ENCODE measurements at places on chromosomes 6 and 20. TPM values are rescaled to one million over a fixed set of nuclear protein-coding genes. Genes with fewer than 3 reads are reported as not detected.
A peak's percentile ranks its signal among the peaks of the same experiment; 100 is the strongest.

Gene SLC35D3
- not detected for total RNA-seq

Gene PACRG
- total RNA-seq = not detected

Gene CEBPB
- 32.7 TPM for total RNA-seq

Gene MAP1LC3A
- 2.8 TPM for total RNA-seq

Gene EPHA7
- total RNA-seq = not detected

Gene RFX6
- total RNA-seq = not detected

Gene CGAS
- 17.8 TPM for total RNA-seq

DNA sequence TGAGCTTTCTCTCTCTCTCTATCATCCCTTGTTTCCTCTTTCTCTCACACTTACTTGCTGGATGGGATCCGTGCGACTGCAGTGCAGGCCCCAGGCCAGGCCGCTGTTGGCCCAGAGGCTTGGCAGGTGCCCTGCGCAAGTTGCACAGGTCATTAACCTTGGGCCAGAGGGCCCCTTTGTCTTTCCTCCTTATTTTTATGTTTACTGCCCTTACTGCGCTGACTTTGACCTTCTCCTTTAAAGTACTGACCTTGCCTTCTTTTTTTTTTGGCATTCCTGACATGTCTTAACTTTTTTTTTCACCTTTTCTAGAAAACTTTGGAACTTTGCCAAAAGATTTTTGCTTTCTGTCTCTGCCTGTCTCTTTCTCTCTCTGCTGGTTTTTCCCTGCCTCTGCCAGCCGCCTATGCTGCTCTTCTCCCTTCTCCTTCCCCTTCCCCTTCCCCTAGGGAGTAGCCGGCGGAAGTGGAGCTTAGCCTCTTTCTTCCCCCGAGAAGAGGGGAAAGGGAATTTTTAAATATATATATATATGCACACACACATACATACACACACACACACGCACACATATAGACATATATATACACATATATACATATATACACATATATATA, 59.6 kb upstream of the CDH4 start:
- H3K4me3 ChIP-seq = no peak overlapping the region
- no peaks in the 10 kb centered on the region for H3K4me1 ChIP-seq
- H3K36me3 ChIP-seq = no peaks in the 10 kb centered on the region
- no peak overlapping the region for H3K27ac ChIP-seq
- no peaks in the 10 kb centered on the region for H3K27me3 ChIP-seq
- DNase-seq = no peak

- H3K27me3 ChIP-seq = no peaks in the 10 kb centered on the region
- no peak overlapping the region for H3K27ac ChIP-seq
- H3K36me3 ChIP-seq = peaks cover 13% of the 10 kb centered on the region
- H3K4me3 ChIP-seq = no peak overlapping the region
- no peaks in the 10 kb centered on the region for H3K4me1 ChIP-seq
Measured at GRCh38 chr6:167919349-167919748, 78.1 kb upstream of the KIF25 start.

GRCh38 chr20:57468523-57469417, 56.2 kb downstream of the CTCFL start:
- no peaks in the 10 kb centered on the region for H3K36me3 ChIP-seq
- no peaks in the 10 kb centered on the region for H3K27me3 ChIP-seq
- no peak overlapping the region for H3K4me3 ChIP-seq
- H3K27ac ChIP-seq = no peak overlapping the region

DNA sequence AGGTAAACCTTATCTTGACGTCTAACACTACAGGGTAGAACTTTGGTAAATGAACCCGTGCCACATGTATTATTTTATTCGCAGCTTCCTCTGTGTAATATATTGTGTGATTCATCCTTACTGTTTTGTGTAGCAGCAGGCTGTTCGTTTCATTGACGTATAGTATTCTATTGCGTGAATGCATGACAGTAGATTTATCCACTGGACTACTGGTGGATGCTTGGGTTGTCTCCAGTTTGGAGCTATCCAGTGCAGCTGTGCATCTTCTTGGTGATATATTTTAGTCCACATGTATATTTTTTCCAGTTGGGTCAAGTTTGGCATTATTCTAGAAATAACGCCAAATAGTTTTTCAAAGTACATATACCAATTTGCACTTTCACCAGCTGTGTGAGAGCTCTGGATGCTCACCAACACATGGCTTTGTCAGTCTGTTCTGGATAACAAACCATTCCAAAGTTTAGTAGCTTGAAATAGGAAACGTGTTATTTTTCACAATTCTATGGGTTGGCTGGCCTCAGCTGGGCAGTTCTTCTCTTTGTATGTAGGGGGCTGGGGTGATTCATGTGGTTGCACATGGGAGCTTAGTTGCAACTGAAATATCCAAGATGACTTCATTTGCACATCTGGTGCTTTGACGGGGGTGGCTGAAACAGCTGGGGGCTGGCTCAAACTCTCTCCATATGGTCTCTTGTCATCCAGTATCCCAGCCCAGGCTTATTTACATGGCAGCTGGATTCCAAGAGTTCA, 9.3 kb downstream of the ECT2L start:
- no peaks in the 10 kb centered on the region for H3K4me1 ChIP-seq
- H3K4me3 ChIP-seq = no peak overlapping the region
- no peak for DNase-seq

- no peaks in the 10 kb centered on the region for H3K4me1 ChIP-seq
- DNase-seq = no peak
- no peak overlapping the region for H3K27ac ChIP-seq
- H3K4me3 ChIP-seq = no peak overlapping the region
- no peaks in the 10 kb centered on the region for H3K36me3 ChIP-seq
- H3K27me3 ChIP-seq = no peaks in the 10 kb centered on the region
Measured at GRCh38 chr6:12614456-12614855, 102.1 kb upstream of the PHACTR1 start.

GRCh38 chr6:90413867-90414266, 117.2 kb upstream of the BACH2 start:
- peaks cover 38% of the 10 kb centered on the region for H3K4me1 ChIP-seq
- H3K4me3 ChIP-seq = peak overlapping the region; percentile 30
- H3K27ac ChIP-seq = peak overlapping the region; percentile 34
- peak; percentile 86 for DNase-seq

GRCh38 chr6:64776359-64776758, 930.7 kb downstream of the EYS start:
- H3K4me3 ChIP-seq = no peak overlapping the region
- no peaks in the 10 kb centered on the region for H3K36me3 ChIP-seq
- no peaks in the 10 kb centered on the region for H3K27me3 ChIP-seq
- no peak overlapping the region for H3K27ac ChIP-seq
- no peaks in the 10 kb centered on the region for H3K4me1 ChIP-seq

GRCh38 chr6:147595961-147596360, 87.5 kb downstream of the SAMD5 start:
- no peak overlapping the region for H3K4me3 ChIP-seq
- no peaks in the 10 kb centered on the region for H3K4me1 ChIP-seq
- no peak for DNase-seq
- no peaks in the 10 kb centered on the region for H3K36me3 ChIP-seq

GRCh38 chr6:159762681-159763293, 942 bp downstream of the ACAT2 start:
- H3K27me3 ChIP-seq = no peaks in the 10 kb centered on the region
- peak overlapping the region; percentile 99 for H3K4me3 ChIP-seq
- peak; percentile 40 for DNase-seq
- peaks cover 24% of the 10 kb centered on the region for H3K36me3 ChIP-seq
- H3K27ac ChIP-seq = peak overlapping the region; percentile 94
- peaks cover 16% of the 10 kb centered on the region for H3K4me1 ChIP-seq

GRCh38 chr6:22036275-22036674, 260.6 kb downstream of the PRL start:
- H3K27me3 ChIP-seq = no peaks in the 10 kb centered on the region
- no peaks in the 10 kb centered on the region for H3K36me3 ChIP-seq
- no peak overlapping the region for H3K4me3 ChIP-seq

GRCh38 chr20:61875221-61875885, 190.3 kb downstream of the TAF4 start:
- DNase-seq = no peak
- no peaks in the 10 kb centered on the region for H3K4me1 ChIP-seq
- no peaks in the 10 kb centered on the region for H3K36me3 ChIP-seq
- H3K27ac ChIP-seq = no peak overlapping the region
- no peak overlapping the region for H3K4me3 ChIP-seq

DNA sequence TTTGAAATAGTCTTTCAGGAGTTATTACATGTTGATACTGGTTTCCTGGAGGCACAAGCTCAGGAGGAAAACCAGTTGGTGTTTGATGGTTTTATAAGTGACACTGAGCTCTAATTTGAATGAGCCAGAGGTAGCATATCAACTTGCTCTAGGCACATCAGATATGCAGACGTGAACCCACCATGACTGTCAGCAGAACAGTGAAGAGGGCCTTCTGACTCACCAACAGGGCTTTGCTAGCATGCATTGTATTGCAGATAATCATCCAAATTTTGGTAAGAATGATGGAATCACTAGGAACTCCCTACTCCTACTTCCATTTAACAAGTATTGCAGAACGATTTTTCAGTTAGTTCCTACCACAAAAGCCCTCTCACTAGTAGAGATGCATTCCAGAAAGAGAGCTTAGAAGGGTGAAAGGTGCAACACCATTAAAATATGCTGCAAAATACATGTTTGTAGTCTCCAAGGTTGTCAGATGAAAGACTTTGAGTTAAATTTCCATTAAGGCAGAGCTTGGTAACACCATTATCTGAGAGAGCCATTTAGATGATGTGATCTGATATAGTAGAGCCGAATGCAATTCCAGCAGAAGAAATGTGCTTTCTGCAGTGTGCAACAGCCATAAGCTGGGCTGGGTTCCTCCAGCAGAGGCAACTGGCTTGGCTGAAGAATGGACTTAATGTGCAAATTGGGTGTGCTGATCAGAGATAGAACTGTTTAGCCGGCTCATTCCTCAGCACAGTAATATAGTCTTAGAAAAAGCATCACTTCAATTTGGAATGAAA, 968.7 kb upstream of the ADGRB3 start:
- DNase-seq = no peak
- no peak overlapping the region for H3K27ac ChIP-seq
- no peak overlapping the region for H3K4me3 ChIP-seq
- H3K27me3 ChIP-seq = no peaks in the 10 kb centered on the region
- H3K36me3 ChIP-seq = no peaks in the 10 kb centered on the region

DNA sequence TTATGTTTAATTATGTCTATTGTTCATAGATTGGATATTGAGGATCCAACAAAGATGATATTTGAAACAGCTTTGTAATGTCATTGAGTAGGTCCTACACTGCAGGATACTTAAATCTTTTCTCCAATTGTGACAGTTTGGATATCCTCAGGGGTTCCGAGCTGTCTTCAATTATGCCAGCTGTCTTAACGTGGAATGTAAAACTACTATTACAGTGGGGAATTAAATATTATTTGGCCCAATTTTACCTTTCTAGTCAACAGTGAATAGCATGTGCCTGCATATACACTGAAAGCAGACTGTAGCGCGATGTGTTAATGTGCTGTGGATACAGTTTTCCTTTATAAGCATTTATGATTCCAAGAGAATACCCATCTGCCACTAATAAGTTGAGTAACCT, 156.9 kb downstream of the GRIK2 start:
- no peaks in the 10 kb centered on the region for H3K27me3 ChIP-seq
- H3K27ac ChIP-seq = no peak overlapping the region
- H3K4me3 ChIP-seq = no peak overlapping the region
- H3K4me1 ChIP-seq = no peaks in the 10 kb centered on the region
- DNase-seq = no peak

DNA sequence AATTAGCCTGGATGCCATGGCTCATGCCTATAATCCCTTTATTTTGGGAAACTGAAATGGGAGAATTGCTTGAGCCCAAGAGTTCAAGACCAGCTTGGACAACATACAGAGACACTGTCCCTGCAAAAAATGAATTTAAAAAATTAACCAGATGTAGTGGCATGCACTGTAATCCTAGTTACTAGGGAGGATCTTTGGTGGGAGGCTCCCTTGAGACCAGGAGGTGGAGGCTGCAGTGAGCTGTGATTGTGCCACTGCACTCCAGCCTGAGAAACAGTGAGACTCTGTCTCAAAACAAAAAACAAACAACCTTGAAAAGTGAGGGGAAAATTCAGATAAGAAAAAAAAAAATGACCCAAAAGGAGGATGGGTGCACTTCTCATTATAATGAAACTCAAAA, 23.4 kb downstream of the CAP2 start:
- H3K4me1 ChIP-seq = no peaks in the 10 kb centered on the region
- no peak overlapping the region for H3K27ac ChIP-seq
- no peaks in the 10 kb centered on the region for H3K36me3 ChIP-seq

DNA sequence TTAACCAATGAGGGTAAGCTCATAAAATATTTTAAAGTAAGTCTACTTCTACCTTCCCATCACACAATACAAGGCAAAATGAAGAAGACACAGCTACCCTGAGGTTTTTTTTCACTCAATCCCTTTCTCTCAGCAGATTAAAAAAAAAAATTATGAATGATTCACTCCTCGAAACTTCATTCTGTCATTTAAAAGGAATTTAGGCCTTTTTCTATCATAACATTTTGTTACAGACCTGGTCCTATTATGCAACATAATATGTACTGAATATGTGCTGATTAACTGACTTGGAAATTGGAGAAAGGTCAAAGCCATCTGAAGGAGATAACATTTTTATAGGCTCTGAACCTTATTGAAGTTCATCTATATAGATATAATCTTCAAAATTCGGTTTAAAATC, 45.5 kb downstream of the PRL start:
- H3K4me3 ChIP-seq = no peak overlapping the region
- no peak overlapping the region for H3K27ac ChIP-seq
- no peaks in the 10 kb centered on the region for H3K27me3 ChIP-seq
- no peaks in the 10 kb centered on the region for H3K4me1 ChIP-seq
- H3K36me3 ChIP-seq = no peaks in the 10 kb centered on the region

DNA sequence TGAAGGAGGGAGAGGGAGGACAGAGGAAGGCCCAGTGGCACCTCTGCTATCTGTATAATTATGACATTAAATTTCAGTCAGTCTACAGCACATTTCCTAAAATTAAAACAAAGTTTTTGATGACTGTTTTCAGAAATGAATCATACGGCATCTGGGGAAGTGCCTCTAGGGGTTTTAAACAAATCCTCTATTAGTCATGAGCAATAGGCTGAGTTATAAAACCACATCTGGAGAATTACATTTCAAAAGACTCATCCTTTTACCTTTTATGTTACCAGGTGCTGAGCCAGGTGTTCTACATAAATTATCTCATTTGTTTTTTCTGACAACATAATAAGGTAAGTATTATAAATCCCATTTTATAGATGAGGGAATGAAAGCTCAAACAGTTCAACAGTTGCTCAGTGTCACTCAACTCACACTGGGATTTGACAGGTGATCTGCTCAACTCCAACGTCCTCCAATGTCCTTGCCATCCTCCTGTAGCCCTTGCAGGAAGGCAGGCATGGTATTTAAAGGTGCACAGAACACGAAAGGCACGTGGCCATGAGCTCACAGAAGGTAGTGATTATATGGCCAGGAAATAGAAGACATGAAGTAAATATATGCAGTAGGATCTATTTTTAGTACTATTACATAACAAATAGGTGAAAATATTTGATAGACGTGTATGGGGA, 184.2 kb upstream of the MAN1A1 start:
- no peak for DNase-seq
- H3K36me3 ChIP-seq = no peaks in the 10 kb centered on the region
- no peaks in the 10 kb centered on the region for H3K27me3 ChIP-seq
- no peaks in the 10 kb centered on the region for H3K4me1 ChIP-seq
- no peak overlapping the region for H3K4me3 ChIP-seq
- no peak overlapping the region for H3K27ac ChIP-seq

Measured in CD4-positive, alpha-beta memory T cell (primary cell).